ENCODE measurements at places on chromosomes 5 and 9.
A peak's percentile ranks its signal among the peaks of the same experiment; 100 is the strongest.

DNA sequence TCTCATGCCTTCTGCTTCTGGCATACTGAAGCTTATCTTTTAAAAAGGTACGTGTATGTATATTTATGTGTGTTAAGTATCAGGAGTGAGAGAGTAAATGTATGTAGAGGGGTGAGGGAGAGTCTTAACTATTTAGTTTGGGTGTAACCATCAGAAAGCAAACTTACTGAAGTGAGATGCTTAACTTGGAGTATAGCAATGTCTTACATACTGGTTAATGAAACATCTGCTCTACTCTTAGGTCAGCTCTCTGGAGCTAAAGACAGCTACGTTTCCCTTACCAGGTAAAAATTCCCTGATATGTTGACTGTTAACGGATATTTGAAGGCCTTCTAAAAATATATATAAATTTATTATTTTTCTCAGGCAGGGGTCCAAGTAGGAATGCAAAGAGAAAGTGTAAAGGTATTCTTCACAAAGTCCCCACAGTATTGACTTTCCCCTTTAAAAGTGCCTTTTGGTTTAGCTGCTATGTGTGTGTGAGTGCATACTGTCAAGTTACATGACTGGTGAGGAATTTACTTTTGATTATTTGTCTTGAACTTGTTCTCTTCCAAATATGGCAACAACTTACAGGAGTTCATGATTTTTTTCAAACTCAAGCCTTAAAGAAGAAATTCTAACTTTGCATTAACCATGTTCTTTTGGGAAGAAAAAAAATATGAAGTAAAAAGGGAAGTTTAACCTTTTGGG, 12.3 kb upstream of the C5orf24 start:
- no peak for DNase-seq

DNA sequence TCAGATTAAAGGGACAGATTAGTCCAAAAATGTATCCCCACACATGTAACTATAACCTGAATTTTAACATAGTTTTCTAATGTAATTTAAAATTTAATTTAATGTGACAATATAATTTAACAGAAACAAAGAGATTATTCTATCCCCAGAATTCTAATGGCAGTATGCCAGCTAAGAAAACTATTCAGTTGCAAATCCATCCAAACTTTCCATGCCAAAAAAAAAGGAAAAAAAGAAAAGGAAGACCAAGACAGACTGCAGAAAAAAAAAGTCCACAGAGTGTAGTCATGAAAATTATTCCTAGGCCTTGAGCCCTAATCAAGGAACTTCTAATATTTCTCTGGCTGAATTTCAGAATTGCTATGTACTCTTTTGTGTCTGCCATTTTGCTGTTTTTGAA, 217.6 kb downstream of the CDH18 start:
- no peak for DNase-seq

GRCh38 chr5:14686517-14686916, 22.0 kb downstream of the OTULIN start:
- no peak for DNase-seq

DNA sequence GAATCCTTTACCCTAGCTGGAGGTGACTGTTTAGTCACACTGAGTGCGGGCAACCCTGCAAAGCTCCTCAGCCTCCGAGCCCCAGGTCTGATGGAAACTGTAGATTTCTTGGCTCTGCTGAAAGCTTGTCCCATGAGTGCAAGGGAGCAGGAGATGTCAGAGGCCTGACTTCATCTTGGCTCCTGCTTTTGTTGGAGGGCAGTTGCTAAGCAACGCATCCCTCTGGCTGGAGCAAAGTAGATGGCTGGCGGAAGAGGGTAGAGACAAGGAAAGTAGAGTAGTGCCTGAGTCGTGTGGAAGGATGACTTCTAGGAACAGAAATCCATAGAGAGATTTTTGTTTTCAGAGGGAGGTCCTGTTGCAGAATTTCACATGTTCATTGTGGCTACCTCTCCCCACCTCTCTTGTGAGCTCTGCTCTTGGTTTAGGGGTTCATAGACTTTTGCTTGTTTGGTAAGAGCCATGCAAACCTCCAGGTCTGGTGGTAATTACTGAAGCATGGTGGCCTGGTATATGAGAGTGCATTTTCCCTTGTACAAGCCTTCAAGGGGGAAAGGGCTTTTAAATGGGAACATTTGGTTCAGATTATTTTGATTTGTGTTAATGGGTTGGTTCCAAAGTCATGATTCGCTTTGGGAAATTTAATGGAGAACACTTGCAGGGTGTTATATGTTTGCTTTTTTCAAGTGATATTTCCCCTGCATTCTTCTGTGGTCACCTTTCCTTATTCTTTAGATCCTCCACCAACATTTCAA, 71.5 kb downstream of the ARHGAP26 start:
- DNase-seq, result no peak

GRCh38 chr9:37927601-37928551, 23.9 kb upstream of the SLC25A51 start:
- DNase-seq, result no peak

DNA sequence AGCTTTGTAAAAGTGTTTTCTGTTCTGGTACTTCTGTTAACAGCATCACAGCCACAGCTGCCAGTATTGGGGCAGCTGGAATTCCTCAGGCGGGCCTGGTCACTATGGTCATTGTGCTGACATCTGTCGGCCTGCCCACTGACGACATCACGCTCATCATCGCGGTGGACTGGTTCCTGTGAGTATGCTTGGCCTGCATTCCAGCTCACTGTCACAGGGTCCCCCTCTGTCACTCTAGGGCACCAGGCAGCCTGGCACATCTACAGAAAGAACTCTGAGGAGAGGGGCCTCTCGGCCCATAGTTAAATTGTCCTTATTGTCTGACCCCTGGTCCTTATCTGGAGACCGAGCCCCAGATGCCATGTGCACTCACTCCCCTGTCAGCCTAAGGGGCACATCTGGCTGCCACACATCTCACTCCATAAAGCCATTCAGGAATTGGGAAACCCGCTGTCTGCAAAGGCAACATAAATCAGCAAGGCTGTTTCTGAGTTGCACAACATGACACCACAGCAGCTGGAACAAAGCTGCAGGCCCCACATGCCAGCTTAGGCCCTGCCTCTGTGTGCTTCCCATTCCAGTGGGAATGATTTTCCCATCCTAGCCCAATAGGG, 77.5 kb downstream of the SLC1A3 start:
- DNase-seq, result peak; percentile 19

DNA sequence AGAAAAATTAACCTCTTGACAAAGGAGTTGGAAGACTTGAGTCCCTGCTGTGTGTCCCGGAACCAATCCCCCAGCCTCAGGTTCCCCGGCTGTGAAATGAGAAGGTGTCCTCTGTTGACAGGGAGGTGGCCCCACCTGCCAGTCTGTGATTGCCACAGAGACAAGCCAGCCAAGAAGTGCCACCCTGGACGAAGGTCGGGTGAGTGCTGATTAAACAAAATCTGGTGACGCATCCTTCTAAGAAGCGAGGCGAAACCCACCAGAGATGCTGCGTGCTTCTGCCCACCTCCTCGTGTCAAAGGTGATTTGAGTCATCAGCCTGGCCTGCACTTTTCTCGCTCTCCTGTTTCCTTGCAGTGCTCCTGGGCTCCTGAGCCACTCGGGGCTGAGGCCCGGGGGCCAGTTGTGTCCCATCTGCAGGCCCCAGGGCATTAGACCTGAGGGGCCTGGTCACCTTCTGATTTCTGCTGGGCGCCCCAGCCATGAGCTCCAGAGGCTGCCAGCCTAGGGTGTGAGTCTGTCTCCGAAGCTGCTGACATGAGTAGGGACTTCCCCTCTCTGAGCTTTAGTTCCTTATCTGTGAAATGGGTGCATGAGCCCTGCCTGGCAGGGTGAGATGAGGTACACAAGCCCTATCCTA, 28.7 kb downstream of the NEK6 start:
- DNase-seq, result no peak

- peak; percentile 23 for DNase-seq
These were observed 93.0 kb upstream of the ANKRD55 start for GRCh38 chr5:56326116-56326515.

DNA sequence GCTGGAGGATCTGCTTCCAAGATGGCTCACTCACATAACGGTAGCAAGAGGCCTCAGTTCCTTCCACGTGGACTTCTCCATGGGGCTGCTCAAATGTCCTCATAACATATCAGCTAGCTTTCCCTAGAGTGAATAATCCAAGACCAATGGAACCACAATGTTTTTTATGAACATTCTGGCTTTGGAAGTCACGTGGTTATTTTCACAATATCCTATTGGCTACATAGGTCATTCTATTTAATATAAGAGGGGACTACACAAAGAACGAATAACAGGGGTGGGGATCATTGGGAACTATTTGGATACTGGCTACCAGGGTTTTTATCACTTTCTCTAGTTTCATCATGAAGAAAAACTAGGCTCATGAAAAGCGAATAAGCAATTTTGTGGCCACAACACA, 81.4 kb downstream of the ZNF622 start:
- DNase-seq, result no peak

DNA sequence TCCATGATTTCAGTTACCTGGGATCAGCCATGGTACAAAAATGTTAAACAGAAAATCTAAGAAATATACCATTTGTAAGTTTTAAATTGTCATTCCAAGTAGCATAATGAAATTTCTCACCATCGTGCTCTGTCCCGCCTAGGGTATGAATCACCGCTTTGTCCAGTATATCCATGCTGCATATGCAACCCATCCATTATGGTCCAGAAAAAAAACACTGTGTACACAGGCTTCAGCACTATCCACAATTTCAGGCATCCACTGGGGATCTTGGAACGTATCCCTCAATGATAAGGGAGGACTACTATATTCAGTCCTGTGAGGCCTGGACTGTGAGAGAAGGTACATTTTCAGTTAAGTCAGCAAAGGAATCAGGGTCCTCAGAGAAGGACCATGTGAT, 37.6 kb upstream of the HNRNPA0 start:
- DNase-seq, result no peak

DNA sequence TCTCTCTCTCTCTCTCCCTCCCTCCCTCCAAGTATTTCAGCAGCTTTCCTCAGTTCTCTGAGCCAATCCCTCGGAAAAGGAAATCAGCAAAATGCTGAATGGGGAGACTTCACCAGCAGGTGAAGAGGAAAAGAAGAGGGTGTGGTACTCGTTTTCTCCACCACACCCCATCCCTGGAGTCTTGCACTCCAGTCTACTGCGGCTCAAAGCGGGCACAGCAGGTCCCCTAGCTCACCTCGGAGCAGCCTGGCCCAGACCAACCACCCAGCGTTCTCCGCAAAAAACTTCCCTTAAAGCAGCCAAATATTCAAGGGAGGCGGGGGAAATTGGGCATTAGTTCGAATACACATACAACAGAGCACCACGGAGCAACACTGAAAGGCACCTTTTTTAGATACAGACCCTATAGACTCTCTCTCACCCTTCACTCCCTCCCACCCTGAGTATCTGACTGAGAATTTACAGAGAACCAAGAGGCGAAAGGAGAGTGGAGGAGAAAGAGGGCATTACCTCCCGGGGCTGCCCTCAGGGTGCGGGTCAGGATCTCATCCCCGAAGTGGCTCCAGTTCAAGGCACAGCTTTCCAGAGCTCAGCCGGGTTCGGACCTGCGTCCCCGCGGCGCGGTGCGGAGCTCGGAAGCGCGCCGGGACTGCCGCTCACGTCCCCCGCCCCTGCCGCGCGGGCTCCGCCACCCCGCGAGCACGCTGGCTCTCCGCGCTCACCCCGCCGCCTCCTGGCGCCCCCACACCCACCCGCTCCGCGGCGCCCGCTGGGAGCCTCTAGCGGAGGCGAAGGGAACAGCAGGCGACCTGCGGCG, 1638.5 kb upstream of the C9orf72 start:
- no peak for DNase-seq

- DNase-seq, result peak; percentile 14
These were observed 41.3 kb upstream of the FOXE1 start for GRCh38 chr9:97811533-97812246.

DNA sequence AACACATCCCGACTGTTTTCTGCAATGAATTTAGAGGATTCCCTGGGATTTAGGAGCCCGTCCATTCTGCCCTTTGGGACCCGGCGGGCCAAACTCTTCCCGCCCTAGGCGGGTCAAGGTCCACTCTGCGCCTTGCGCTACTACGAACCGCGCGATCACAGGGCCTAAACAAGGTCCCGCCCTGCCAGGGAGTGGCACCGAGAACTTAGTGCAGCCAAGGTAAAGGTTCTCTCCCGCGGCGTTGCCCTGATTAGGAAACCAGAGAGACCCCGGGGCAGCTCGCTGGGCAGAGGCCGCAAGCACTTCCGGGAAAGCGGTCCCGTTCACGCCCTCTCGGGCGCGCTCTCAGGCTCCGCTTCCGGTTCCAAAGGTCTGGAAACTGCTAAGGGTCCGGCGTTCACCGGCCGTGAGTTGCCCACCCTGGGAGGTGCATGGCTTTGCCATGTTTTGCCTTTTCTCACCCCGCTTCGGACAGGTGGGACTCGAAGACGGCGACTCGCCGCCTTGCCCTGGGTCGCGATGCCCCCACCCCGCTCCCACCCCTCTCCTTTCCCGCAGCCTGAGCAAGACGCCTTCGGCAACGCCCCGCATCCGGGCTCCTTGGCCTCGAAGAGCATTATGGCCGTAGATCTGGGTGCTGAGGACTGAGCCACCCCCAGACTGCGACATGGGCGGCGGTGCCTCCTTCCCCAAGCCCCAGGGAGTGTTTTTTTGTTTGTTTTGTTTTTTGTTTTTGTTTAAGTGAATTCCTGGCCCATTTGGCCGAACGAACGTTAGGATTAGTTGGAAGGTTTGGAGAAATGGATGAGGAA, 23.4 kb downstream of the HNRNPK start:
- no peak for DNase-seq

DNA sequence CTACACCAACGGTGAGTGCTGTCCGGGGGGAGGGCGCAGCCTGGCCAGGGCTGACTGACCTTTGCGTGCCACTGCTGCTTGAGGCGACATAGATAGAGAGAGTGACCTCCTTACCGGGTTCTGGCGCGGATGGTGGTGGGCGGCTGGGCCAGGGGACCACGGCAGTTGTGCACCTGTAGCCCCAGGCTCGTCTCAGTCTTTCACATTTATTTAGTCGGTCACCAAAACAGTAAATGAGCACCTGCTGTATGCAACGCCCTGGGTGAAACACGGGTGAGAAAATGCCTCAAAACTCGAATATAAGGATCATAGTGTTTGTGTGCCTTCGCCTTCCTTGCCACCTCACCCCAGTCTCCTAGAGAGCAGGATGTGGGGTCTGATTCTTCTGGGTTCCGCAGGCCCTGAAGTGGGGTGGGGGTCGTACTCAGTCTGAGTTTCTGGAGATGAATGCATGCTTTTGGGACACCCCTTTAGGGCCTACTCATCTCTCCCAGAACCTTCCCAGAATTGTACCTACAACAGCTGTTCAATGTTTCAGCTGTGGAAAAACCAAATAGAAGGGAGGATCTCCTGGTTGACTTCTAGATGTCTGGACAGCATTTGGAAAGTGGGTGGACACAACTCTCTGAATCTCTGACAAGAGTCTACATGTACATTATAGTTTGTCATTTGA, 714 bp downstream of the SEC24A start:
- DNase-seq, result no peak

DNA sequence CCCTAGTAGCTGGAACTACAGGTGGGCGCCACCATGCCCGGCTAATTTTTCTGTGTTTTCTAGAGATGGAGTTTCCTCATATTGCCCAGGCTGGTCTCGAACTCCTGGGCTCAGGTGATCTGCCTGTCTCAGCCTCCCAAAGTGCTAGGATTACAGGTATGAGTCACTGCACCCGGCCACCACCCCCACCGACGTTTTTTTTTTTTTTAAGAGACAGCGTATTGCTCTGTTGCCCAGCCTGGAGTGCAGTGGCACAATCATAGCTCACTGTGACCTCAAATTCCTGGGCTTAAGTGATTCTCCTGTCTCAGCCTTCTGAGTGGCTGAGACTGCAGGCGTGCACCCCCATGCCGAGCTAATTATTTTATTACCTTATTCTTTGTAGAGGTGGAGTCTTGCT, 38.2 kb downstream of the WDR70 start:
- DNase-seq, result no peak

GRCh38 chr9:137339045-137339907, 37.2 kb upstream of the NRARP start:
- no peak for DNase-seq
